Fibroblast of skin of right biceps (primary cell): ENCODE measurements at places on chromosomes 16 and 17.

DNA sequence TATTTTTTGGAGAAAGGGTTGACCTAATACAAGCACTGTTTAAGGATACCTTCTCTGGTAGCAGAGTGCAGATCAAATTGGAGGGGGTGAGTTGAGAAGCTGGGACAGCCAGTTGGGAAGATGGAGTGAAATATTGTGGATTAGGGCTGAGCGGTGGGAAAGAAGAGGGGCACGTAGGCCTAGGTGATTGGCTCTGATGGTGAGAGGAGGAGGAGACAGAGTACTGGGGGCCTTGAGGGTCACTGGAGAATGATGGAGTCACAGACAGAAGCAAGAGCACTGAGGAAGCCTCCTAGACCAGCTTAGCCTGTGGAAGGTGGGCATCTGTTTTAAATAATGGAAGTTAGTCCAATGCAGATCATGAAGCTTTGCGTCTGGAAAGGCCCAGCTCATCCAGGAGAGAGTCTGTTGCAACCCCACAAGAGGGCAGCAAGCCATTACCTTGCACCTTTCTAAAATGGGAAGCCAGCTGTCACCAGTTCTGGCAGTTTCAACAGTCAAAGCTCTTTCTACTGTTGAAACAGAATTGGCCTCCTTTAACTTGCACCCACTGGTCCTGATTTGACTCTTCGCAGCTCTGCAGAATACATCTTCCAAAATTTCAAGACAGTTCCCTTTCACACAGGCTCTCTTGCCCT, 11.8 kb downstream of the SLC9A5 start:
- DNase-seq, result peak; percentile 64

DNA sequence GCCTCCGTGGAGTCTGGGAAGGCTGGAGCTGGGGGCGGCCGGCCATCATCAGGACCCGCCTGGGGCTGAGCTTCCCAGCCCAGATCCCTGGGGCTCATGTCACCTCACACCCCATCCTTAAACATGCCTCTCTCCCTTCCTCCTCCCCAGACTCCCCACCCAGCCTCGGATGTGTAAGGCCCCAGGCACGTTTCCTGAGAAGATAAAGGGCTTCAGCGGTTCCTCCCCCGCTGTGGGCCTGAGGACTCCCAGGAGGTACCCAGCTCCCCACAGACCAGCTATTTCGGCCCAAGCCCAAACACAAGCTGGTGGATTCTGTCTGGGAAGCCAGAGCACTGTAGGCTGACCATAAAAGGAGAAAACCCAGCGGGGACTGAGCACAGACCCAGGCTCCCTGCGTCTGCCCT, 49.2 kb downstream of the MYH11 start:
- peak; percentile 21 for DNase-seq

GRCh38 chr16:85662482-85662812, 26.3 kb downstream of the GINS2 start:
- DNase-seq, result no peak

GRCh38 chr16:10107081-10107480, 75.1 kb downstream of the GRIN2A start:
- peak; percentile 70 for DNase-seq

- no peak for DNase-seq
Observed at GRCh38 chr16:27838536-27839175, 224.9 kb downstream of the GSG1L start.

DNA sequence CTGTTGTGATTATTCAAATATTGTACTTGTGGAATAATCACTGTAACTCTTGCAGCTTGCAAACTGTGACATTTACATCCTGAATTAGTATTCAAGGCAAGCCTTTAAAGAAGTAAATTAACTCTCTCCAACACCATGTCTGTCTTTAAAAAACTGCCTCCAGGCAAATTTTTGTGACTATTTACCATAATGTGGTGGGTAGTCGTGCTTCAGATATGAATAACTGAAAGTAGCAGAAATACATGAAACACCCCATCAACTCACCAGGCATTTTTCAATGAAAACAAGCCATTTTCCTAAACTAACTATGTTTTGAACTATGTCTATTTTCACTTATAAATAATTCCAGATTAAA, 217.4 kb upstream of the PSMD7 start:
- no peak for DNase-seq

GRCh38 chr17:76909971-76910760, 42.0 kb downstream of the MGAT5B start:
- DNase-seq, result peak; percentile 43

GRCh38 chr17:49612726-49613125, 37.1 kb downstream of the NXPH3 start:
- no peak for DNase-seq

GRCh38 chr16:10980813-10981212, 36.4 kb downstream of the CLEC16A start:
- no peak for DNase-seq
